Natural killer cell (primary cell): ENCODE measurements at places on chromosomes 6 and 20. TPM values are rescaled to one million over a fixed set of nuclear protein-coding genes. Genes with fewer than 3 reads are reported as not detected.

DNA sequence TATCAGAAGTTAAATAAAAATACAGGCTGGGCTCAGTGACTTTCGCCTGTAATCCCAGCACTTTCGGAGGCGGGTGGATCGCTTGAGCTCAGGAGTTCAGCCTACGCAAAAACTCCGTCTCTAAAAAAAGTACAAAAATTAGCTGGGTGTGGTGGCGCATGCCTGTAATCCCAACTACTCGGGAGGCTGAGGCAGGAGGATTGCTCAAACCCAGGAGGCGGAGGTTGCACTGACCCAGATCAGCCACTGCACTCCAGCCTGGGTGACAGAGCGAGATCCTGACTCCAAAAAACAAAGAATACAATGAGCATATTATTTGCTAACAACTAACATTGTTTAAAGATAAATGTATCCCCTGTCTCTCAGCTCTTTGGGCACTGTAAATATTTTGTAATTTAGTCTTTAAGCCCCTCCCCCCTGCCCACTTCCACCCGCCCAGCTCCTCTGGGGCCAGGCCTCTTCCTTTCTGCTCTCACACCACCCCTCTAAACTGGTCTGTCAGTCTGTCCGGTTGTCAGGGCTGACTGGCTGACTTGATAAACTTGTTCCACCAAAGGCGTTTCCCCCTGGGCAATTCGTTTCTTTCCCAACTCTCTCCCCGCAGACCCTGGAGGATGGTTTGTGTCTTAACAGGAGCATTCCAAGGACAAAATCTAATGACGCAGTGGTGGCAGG, 62.4 kb upstream of the QKI start:
- no peak for DNase-seq

GRCh38 chr6:169146521-169146920, 107.1 kb downstream of the THBS2 start:
- no peak for DNase-seq

GRCh38 chr6:3849681-3850450, 693 bp downstream of the FAM50B start:
- DNase-seq = peak; percentile 22

DNA sequence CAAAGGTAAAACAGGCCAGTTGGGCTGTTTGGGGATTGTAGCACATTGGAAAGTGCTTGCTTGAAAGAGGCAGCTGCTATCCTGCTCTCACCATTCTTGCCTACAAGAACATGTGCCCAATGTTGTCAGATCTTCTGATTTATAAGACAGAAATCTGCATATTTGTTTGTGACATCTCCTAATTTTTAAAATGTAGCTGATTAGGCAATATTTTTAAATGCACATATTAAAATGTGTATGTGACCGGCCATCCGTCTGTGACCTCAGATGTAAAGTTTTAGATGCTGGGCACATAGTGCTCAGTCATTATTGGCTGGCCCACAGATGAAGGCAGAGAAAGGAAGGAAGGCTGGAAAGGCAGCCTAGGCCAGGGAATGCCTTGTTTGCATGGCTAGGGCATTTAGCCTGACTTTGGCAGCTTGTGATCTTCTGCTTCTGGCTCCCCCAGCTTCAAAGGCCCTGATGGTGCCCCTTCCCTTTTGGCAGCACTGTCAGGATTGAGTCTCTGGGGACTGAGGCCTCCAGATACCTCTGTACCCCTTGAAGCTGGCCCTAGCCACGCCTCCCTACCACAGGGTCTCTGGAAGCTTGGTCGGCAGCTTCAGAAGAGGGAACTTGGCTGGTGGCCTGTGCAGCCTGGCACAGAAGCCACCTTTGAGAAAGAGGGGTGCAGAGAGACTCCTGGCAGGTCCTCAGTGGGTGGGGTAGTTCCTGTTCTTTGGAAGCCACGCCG, 6.4 kb downstream of the SNPH start:
- DNase-seq = no peak

GRCh38 chr6:55290736-55291135, 36.5 kb upstream of the GFRAL start:
- DNase-seq = no peak

PRR18 gene
- total RNA-seq = not detected

DNA sequence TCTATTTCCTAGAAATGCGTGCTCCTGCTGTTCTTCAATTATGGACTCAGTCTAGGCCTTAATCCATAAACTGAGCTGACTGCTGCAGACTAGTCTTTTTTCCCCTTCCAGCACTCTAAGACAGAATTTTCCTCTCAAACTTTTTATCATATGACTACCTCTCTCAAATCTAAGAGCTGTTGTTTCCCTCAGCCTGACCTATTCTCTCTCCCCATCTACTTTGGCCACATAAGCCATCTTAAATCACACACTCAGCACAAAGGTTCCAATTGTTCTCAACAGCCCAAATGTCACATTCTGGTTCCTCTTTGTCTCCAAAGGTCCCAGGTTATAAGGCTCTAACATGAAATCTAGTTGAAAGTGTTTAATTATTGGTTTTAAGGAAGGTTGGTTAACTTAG, 85.2 kb downstream of the PRSS35 start:
- no peak for DNase-seq

ESR1 gene
- total RNA-seq = 0.64 TPM

GRCh38 chr20:54633374-54634355, 158.3 kb downstream of the DOK5 start:
- no peak for DNase-seq
